ENCODE measurements at places on chromosomes 6 and 20.

DNA sequence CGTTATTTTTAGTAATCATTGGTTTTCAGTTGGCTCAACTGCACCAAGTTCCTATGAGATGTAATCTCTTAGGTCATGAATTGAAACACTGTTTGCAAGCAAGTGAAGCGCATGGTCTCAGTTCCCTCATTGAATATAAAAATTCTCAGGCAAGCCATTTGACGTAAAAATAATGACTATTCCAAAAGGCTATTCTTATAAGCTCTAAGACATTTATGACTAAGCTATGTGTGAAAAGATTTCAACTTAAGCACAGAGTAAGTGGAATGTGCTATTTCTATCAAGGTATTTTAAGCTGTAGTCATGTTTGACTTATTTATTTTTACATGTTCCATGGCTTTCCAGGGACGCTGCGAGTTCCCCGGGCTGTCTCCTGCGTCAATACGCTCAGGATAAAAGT, 248.5 kb downstream of the THBS2 start:
- no peak overlapping the region for H3K27ac ChIP-seq
- no peaks in the 10 kb centered on the region for H3K27me3 ChIP-seq
- H3K4me3 ChIP-seq = no peak overlapping the region
- DNase-seq = no peak
- H3K36me3 ChIP-seq = no peaks in the 10 kb centered on the region
- H3K4me1 ChIP-seq = no peaks in the 10 kb centered on the region

GRCh38 chr6:106290954-106291353, 34.6 kb downstream of the ATG5 start:
- no peak overlapping the region for H3K4me3 ChIP-seq
- no peaks in the 10 kb centered on the region for H3K4me1 ChIP-seq
- H3K27ac ChIP-seq = no peak overlapping the region
- no peak for DNase-seq
- H3K36me3 ChIP-seq = peaks cover 6% of the 10 kb centered on the region

- H3K27me3 ChIP-seq = no peaks in the 10 kb centered on the region
- no peak for DNase-seq
- H3K4me1 ChIP-seq = peaks cover 9% of the 10 kb centered on the region
Measured at GRCh38 chr6:128244751-128245405, 275.5 kb downstream of the PTPRK start.

DNA sequence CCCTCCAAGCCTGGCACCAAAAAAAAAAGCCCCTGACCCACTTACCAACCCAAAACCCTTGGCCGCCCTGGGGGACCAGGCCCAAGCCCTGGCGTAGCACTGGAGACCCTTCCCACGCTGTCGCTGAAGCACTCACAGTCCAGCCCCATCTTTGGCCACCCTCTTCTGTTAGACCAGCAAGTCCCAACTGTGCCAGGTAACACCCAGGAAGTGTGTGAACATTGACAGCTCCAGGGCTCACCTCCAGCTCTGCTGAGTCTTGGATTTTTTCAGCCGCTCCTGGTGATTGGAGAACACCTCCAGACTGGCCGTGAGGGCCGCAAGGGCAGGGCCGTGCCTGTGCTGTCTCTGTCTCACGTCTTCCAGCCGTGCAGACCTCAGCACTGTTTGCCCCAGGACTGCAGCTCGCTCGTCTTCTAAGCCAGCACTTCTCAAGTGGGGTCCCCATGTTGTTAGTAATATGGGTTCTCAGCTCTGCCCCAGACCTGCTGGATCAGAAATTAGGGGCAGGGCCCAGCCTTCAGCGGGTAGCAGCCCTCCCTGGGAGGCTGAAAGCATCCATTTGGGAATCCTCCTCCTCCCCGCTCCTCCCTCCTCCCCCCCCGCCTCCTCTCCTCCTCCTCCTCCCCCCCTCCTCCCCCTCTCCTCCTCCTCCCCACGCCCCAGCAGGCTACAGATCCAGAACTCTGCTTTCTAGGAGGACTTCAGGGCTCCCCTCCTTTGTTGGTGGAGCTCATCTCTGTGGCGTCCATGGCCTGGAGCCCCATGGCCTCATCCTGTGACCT, 18.1 kb downstream of the NPEPL1 start:
- no peak overlapping the region for H3K27ac ChIP-seq
- H3K36me3 ChIP-seq = no peaks in the 10 kb centered on the region
- H3K4me3 ChIP-seq = no peak overlapping the region
- H3K27me3 ChIP-seq = no peaks in the 10 kb centered on the region
- DNase-seq = no peak

GRCh38 chr20:53321596-53321995, 272.0 kb downstream of the ZNF217 start:
- no peaks in the 10 kb centered on the region for H3K36me3 ChIP-seq
- no peaks in the 10 kb centered on the region for H3K27me3 ChIP-seq
- no peak for DNase-seq
- no peaks in the 10 kb centered on the region for H3K4me1 ChIP-seq
- H3K27ac ChIP-seq = no peak overlapping the region

DNA sequence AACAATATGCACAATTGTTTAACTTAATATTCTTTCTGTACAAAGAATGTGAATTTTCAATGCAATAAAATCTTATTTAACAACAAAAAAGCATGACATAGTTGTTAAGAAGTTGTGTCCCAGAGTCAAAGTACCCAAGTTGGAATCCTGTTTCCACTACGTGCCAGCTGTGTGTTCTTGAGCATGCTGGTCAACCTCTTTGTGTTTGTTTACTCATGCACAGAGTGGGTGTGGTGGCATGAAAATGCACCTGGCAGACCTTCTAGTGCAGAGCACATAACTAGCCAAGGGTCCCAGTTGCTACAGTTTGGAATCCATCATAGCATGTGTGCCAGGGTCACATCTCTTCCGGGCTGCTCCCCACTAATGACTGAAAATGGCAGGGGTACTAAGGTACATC, 24.7 kb upstream of the MOCS1 start:
- H3K27me3 ChIP-seq = no peaks in the 10 kb centered on the region
- no peaks in the 10 kb centered on the region for H3K4me1 ChIP-seq
- H3K4me3 ChIP-seq = no peak overlapping the region
- DNase-seq = no peak
- no peak overlapping the region for H3K27ac ChIP-seq

DNA sequence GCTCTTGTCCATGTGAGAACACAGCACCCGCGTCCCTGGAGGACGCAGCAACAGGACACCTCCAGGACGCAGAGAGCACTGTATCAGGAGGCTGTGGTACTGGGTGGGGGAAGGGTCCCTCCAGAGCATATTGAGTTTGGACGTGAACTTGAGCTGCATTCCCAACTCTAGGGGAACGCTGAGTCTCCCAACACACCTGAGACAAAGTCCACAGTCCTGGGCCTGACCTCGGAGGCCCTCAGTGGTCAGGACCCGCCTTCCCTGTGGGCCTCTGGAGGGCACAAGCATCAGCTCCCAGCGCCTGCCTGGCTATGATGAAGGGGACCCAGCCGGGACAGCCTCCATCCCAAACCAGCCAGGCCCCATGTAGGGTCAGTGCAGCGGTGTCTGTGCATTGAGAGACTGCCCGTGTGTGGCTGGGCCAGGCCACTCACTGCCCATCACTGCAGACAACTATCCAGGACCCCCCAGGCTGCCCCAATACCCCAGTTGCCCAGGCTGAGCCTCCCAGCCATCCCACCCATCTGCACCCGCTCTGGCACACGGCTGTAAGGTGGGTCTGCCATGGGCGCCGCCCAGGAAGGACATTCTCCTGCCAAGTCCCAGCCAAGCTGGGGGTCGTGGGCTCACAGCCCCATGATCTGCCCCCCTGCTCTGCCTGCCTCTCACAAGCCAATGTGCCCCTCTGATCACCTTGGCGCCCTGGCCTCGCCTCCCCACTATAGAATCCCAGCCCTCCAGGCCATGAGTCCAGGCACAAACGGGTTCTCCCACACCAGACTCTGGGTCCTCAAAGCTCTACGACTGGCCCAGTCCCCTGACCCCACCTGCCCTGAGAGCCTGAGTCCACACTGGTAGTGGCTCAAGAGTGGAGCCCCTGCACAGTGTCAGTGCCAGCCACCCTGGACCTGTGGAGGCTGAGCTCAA, 115.7 kb downstream of the TAF4 start:
- no peak for DNase-seq
- peaks cover 15% of the 10 kb centered on the region for H3K27me3 ChIP-seq
- no peaks in the 10 kb centered on the region for H3K36me3 ChIP-seq
- no peaks in the 10 kb centered on the region for H3K4me1 ChIP-seq
- H3K4me3 ChIP-seq = no peak overlapping the region

DNA sequence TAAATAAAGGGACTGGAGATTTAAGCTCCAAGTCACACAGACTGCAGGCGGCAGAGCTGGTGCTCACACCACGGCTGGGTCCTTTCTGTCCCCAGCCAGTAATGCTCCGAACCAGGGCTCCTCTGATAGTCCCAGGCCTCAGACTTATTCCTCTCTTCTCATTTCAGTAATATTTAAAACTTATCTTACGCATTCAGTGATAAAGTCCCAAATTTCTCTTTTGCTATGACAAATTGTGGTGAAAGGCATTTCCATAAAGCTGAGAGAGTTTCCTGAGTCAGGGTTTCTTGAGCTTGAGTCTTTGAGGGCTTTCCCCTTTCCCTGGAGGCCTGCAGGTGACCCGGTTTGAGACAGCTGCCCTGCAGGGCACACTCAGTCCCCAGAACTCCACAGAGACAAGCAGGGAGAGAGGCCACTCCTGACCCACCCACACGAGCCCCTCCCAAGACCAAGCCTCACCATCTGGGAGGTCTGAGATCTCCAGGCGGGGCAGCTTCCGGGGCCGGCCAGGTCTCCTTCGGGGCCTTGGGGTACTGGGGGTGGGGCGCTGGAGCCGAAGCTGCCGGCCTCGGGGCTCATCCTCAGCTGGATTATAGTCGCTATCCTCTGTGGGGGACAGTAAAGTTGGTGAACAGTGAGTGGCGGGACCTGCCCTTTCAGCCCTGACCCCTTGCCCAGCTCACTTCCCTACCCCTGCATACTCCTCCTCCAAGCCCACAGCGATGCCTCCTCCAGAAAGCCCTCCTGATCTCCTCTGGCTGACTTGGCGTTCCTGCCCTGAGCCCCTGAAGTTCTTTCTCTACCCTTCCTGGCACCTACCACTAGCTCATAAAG, 6.6 kb downstream of the ZNF335 start:
- H3K27ac ChIP-seq = no peak overlapping the region
- H3K27me3 ChIP-seq = no peaks in the 10 kb centered on the region
- H3K4me3 ChIP-seq = no peak overlapping the region
- peaks cover 82% of the 10 kb centered on the region for H3K36me3 ChIP-seq

GRCh38 chr6:150183105-150183504, 40.3 kb downstream of the PPP1R14C start:
- H3K4me1 ChIP-seq = peaks cover 40% of the 10 kb centered on the region
- H3K36me3 ChIP-seq = no peaks in the 10 kb centered on the region
- DNase-seq = peak; percentile 17
- no peaks in the 10 kb centered on the region for H3K27me3 ChIP-seq

DNA sequence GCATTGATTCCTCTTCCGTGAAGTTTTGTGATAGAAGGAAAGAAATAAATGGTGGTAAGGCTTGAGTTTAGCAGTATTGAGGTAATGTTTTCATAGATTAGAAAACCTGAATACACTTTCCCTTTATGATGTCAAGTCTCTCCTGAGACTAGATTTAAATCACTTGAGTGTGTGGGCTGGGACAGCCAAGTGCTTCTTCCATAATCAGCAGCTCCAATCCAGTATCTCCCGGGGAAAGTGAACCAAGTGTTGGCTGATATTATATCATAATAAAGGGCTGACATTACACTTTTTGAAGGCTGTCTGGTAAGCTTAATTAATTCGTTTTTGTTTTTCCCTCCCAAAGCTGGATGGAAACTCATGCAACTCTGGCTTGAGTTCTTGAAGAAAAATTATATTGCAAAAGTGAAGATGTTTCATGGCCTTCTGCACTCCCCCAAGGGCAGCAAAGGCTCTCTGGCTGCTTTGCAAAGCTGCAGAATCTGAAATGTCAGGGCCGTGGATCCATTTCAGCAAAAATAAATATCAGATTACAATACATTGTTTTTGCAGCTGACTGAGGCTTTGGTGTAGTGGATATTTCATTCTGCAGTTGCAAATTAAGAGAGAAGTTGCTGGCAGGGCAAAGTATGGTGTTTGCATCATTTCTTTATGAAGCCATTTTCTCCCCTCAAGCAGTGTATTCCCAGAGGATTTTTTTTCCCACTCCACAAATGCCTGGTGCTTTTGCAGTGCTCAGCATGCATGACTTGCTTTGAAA, 101.2 kb downstream of the MKKS start:
- H3K27ac ChIP-seq = no peak overlapping the region
- no peaks in the 10 kb centered on the region for H3K4me1 ChIP-seq
- H3K27me3 ChIP-seq = no peaks in the 10 kb centered on the region
- DNase-seq = no peak

DNA sequence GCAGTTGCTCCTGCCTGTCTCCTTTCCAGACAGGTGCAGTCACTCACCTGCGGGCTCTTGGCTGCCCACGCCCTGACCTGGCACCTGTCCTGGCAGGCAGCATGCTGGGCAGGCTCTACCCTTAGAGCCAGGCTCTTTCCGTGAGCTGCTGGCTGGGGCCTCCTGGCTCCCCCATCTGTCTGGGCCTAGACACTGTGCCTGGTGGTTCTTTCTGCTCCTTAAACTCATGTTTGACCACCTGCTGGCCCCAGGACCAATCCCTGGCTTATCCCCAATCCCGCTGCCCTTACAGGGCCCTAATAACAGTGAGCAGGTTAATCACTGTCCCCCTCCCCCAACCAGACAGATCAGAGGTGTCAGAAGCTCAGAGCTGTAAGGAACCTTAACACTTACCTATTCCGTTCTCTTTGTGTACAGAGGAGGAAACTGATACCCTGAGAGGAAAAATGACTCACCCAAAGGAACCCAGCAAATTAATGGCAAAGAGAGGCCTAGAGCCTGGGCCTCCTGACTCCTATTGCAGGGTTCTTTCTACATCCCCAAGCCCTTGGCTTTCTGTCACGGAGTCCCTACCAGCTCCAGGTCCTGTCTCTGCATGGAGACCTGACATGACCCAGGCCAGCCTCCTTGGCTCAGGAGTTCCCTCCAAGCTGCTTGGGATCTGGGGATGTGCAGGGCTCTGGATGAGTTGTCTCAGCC, 54.7 kb downstream of the RAB44 start:
- peaks cover 77% of the 10 kb centered on the region for H3K36me3 ChIP-seq
- H3K4me1 ChIP-seq = peaks cover 88% of the 10 kb centered on the region
- no peak for DNase-seq
- H3K27me3 ChIP-seq = no peaks in the 10 kb centered on the region
- peak overlapping the region; percentile 95 for H3K27ac ChIP-seq

- no peaks in the 10 kb centered on the region for H3K4me1 ChIP-seq
- no peaks in the 10 kb centered on the region for H3K27me3 ChIP-seq
- H3K27ac ChIP-seq = no peak overlapping the region
- no peak for DNase-seq
Measured at GRCh38 chr20:39899881-39900280, 789.2 kb downstream of the MAFB start.
